Fibroblast of upper back skin (primary cell): ENCODE measurements at places on chromosomes 13 and 19.

GRCh38 chr19:3224346-3225168, at the start of gene CELF5:
Gene CELF5 (plus strand): TSS chr19:3224661. CDS start chr19:3224740, 79 bp downstream.
- peak; percentile 25 for DNase-seq

DNA sequence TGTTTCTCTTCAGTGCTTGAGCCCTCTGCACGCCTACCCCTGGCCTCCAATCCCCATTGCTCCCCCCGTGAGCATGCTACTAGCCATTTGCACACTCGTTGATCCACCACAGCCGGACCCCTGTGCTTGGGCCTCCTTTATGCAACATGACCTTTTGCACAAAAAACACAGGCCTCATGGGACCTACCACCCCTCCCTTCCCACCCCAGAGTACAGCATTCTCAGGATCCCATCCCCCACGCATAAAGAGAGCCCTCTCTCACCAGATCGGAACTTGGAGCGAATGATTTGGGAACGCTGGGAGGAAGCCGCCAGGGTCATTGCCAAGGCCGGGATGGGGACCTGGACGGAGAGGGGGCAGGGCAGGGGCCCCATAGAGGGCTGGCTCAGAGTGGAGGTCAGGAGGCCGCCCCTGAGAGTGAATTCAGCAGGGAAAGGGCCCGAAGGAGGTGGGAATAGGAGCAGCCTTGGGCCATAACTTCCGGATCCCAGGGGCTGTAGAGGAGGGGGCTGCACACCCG, 754 bp downstream of the MAMSTR start:
- DNase-seq = no peak

DNA sequence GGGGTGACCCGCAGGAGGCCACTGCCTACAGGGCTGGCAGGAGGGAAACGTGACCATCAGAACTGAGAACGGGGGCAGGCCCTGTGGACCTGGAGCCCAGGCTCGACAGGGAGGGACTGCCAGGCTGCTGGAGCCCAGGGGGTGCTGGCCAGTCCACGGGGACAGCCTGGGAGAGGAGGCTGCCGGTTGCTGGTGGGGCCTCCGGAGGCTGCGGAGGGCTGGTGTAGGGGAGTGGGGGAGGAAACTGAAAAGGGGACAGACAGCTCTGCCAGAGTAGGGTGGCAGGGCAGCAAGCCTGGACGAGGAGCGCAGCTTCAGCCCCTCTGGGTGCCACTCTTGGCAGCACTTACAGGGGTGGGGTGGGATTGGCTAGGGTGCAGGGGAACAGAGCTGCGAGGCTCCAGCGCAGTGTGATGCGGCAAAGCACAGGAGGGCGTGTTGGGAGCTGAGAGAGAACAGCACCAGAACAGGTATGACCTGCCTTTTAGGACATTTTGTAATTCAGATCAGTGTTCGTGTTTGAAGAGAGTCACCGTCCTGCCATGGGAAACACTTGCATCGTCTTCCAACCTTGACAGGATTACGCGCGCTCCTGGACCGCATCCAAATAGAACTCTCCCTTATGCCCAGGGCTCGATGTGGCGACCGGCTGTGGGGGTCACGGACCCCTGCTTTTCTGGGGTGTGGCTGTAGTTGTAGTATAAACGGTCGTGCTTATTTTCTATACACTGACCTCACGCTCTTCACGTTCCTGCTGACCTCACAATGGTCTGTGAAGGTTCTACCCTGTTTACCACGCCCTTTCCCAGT, 19.9 kb upstream of the ARHGEF7 start:
- DNase-seq = no peak

- peak; percentile 35 for DNase-seq
These were observed 136.1 kb upstream of the IRS2 start for GRCh38 chr13:109922518-109922917.

DNA sequence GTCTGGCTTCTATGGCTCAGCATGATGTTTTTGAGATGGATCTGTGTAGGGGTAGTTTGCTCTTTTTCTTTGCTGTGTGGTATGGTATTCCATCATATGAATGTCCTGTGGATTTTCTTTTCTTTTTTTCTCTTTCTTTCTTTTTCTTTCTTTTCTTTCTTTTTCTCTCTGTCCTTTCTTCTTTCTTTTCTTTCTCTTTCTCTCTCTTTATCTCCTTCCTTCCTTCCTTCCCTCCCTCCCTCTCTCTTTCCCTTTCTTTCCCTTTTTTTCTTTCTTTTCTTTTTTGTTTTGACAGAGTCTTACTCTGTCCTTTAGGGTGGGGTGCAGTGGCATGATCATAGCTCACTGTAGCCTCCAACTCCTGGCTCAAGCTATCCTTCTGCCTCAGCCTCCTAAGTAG, 9.0 kb upstream of the HNRNPUL1 start:
- DNase-seq = no peak

GRCh38 chr13:21050288-21051197, 10.8 kb downstream of the LATS2 start:
- DNase-seq = no peak

DNA sequence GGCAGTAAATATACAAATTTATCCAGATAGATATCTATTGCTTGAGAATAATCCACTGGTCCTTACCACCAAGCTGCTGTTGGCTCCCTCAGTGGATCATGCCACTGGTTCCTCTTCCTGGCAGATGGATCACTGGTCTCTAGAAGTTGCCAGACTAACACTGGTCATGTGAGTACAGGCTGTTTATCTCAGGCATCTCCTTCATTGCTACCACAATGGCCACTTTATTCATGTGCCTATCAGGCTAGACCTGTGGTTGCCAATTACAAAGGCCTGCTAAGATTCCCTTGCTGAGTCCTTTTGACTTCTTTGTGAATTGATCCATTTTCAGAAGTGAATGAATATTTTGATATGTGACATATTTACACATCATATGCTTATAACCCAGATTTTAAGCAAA, 1659.5 kb upstream of the PCDH20 start:
- DNase-seq = no peak
